ENCODE measurements at places on chromosomes 7 and 10.

DNA sequence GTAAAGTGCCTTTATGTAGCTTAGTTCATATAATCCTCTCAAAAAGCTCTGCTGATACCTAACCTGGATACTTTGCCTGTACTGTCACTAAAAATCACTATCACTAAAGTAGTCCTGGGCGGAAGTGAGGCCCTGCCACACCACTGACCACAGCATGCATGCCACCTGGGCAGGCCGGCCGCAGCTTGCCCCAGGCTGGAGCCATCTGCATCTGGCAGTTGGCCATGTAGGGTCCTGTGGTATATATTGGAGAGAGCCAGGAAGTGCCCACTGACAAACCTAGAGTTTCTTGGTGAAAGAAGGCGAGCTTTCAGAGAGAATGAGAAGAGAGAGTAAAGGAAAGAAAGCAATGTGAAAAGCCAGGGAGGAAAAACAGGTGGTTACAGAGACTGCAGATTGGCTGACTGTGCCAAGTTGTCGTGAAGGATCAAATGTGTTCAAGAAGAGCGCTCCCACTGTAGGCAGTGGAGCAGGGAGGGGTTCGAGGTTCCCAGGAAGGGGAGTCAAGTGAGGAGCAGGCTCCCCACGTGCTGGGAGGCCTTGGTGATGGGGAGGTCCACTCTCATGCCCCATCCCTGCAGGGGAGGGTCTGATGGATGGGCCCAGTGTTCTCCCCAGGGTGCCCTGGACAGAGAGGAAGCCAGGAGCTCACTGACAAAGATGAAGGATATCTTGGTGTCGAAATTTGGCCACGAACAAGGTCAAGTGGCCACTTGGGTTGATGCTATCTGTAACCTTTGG lies 13.6 kb downstream of the LOXL4 start:
- DNase-seq, result no peak

DNA sequence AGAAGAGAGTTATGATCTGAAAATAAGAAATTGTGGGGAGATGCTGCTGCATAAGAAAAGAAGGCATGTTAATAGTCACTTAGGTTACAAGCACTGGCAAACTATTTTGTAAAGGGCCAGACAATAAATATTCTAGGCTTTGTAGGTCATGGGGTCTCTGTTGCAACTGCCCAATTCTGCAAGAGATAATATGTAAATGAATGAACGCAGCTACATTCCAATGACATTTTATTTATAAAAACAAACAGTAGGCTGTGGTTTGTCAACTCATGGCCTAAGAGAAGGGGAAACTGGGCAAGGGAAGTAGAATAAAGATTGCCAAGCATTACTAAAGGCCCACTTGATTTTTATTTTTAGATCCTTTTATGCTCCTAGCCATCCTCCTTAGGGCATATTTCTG lies 133.1 kb downstream of the RAPGEF5 start:
- no peak for DNase-seq

GRCh38 chr10:125687507-125688185 lies 4.7 kb upstream of the TEX36 start:
- DNase-seq, result no peak

GRCh38 chr10:112778579-112778978 lies 171.5 kb upstream of the TCF7L2 start:
- no peak for DNase-seq

- no peak for DNase-seq
Observed at GRCh38 chr10:3559527-3559926, 225.5 kb downstream of the KLF6 start.

- no peak for DNase-seq
Observed at GRCh38 chr7:155584261-155584660, 37.9 kb upstream of the CNPY1 start.

GRCh38 chr7:36736899-36737211 lies 12.6 kb upstream of the AOAH start:
- no peak for DNase-seq

- no peak for DNase-seq
Observed at GRCh38 chr10:51422311-51423120, 276.9 kb downstream of the CSTF2T start.

DNA sequence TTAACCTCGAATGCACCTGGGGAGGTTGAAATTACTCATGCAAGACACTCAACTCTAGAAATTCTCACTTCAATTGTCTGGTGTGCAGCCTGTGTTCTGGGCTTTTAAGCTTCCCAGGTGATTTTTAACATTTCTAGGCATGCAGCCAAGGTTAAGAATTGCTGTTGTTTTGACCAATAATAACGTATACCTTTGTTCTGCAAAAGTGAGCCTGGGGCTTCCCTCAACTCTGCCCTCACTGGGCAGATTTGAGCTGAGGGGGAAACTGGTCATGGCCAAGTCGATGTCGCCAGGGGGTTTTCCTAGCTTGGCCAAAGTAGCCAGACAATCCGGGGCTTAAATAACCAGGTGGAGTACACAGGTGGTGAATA lies 568 bp downstream of the PRSS2 start:
- DNase-seq, result no peak

GRCh38 chr7:128148676-128149075 lies 92.4 kb upstream of the LEP start:
- DNase-seq, result no peak

- DNase-seq, result no peak
Observed at GRCh38 chr10:25113191-25114035, 61.4 kb upstream of the GPR158 start.

- DNase-seq, result no peak
Observed at GRCh38 chr7:27121684-27122076, 8.9 kb downstream of the HOXA4 start.
